Stimulated activated CD4-positive, alpha-beta T cell treated with anti-CD3 and anti-CD28 coated beads, TNF-alpha, amount 100 ng/mL, for 4 hours (primary cell): ENCODE measurements at places on chromosomes 3 and 15.

DNA sequence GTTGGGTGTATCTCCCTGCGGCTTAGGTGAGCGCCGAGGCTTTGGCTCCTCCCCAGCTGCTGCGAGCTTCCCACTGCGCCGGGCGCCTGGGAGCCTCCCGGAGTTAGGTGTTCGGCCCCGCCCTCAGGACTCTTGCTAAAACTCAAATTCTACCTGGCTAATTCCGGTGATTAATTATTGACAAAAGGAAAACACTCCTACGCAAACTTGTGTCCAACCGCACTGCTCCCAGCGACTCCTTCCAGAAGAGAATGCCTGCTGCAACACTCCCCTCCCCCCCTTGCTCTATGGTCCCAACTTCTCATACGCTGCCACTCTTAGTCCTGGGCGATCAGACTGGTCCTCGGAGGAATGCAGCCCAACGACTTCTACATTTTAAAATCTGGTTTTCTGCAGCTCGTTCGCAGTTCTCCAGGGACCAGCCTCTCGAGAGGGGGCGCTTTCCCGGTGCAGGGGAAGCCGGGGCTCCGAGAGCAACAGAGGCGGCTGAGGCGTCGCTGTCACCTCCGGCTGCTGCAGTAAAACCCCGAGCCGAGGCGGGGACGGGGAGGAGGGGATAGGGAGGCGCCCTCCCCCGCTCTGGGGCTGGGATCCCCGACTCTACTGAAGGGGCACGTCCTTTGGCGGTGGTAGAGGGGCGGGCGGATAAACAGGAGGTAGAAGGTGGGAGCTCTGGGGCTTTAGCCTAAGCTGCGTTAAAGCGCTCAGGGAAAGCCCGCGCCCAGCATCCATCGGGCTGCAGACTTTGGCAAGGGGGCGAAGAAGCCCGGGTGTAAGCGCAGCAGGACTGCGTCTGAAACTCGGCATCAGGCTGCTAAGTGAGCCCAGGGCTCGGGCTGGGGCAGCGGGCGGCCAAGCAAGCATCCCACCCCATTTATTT, at the start of gene SPTSSB:
Gene SPTSSB, minus strand, starts transcription at position 77 of the 880 bp plus-strand sequence. CDS start 25,194 bp downstream, outside the sequence.
- peak; percentile 18 for DNase-seq

GRCh38 chr15:69976366-69976994, 121.2 kb downstream of the TLE3 start:
- no peak for DNase-seq

DNA sequence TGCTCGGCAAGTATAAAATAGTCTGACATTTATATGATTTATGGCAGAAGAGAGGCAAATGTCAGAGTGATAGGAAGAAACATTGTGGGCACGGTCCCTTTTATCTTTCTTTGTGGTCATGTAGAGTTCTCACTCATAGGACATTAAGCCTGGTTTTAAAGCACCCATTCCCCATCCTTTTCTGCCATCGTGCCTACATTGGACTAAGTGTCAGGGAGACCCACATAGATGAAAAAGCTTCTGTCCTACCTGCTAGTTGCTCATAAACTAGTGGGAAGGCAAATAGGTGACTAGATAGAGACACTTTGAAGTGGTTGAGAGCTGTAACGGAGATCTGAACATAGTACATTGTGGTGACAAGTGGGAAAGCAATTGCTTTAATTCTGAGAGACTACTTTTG, 155.7 kb downstream of the B3GALNT1 start:
- no peak for DNase-seq

GRCh38 chr3:38493031-38493430, 3.1 kb upstream of the EXOG start:
- DNase-seq = no peak

DNA sequence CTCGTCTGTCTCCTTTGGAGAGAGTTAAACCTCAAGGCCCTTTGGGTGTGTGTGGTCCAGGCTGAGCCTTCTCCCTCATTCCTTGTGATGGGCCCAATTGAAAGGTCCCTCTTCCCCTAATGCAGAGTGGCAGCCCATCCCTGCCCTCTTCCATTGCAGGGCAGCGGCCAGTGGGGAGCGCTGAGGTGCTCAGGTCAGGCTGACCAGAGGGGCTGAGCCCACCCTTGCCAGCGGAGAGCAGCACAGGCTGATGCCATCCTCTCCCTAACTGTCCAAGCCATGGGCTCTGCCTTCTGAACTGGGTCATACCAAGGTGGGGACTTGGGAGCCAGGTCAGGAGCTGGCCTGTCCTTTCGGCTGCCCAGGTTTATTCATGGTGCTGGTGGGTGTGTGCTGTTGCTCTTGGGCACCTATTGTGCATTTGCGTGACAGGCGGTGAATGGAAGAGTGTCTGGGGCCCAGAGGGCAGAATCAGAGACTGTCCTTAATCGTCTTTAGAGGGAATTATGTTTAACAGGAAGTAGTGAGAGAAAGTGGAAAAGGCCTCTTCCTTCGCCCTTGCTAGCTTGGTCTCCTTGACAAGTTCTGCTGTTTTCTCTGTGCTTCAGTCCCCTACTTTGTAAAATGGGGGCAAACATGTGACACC, 96.9 kb downstream of the VGLL4 start:
- DNase-seq = no peak

DNA sequence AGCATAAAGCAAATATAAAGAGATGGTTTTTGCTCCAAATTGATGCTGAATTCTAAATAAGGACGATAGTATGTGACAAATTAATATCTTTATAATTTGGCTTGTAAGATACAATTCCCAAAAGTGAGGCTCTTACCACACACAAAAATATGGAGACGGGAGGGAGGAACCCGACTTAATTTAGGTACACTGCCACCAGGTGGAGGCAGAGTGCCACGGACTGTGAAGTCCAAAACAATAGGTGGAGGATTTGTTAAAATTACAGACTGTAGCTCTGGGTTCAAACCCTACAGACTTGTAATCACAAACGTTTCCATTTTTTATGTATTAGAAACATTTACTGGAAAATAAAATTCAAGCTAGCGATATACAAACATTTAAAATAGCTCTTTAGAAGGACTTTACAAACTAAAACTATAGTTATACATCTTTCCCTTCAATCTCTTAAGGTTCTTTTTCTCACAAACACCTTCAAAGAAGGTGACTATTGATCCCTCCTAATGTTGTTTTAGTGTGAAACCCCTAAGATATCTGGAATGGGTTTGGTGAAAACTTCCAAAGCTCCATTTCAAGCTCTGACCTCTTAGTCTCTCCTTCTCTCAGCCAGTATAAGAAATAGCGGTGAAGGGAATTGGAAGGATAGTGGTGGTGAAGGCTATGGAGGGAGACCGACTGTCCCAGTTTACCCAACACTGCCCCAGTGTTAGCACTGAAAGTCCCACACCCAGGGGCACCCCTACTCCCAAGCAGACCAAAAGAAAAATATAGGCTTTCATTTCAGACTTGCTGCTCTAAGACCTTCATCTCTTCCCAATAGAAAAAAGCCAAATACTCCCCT, 89.7 kb downstream of the AQP9 start:
- DNase-seq = peak; percentile 50

DNA sequence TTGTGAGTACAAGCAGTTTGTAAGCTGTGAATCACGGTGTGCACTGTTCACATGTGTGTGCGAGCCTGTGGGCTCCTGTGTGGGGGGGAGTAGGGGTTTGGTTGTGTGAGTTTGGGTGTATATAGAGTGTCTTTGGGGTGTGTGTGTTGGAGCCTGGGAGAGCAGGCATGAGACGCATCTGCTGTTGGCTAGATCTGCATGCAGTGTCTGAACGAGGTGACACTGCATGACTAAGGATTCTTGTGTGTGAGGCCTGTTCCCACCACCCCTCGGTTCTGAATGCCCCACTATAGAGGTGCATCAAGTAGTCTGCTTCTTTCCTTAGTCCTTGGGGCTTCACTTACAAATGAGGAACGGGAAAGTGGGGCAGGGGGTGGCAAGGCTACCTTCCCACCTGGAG, 68.4 kb downstream of the MAGEF1 start:
- no peak for DNase-seq

DNA sequence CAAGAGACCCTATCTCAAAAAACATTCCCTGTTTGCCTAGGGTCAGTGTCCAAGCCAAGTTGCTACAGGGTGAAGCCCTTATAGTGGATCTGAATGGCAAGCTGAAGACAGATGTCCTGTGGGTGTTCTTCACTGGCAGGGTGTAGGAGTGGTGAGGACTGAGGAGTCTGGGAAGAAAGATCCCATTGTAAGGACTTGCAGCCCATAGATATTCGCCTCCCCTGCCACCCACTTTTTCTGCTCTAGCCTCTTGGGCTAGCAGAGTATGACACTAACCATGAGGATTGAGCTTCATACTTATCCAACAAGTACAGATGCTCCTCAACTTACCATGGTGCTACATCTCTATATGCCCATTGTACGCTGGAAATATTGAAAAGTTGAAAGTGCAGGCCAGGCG, 13.2 kb downstream of the CYP19A1 start:
- DNase-seq = no peak

DNA sequence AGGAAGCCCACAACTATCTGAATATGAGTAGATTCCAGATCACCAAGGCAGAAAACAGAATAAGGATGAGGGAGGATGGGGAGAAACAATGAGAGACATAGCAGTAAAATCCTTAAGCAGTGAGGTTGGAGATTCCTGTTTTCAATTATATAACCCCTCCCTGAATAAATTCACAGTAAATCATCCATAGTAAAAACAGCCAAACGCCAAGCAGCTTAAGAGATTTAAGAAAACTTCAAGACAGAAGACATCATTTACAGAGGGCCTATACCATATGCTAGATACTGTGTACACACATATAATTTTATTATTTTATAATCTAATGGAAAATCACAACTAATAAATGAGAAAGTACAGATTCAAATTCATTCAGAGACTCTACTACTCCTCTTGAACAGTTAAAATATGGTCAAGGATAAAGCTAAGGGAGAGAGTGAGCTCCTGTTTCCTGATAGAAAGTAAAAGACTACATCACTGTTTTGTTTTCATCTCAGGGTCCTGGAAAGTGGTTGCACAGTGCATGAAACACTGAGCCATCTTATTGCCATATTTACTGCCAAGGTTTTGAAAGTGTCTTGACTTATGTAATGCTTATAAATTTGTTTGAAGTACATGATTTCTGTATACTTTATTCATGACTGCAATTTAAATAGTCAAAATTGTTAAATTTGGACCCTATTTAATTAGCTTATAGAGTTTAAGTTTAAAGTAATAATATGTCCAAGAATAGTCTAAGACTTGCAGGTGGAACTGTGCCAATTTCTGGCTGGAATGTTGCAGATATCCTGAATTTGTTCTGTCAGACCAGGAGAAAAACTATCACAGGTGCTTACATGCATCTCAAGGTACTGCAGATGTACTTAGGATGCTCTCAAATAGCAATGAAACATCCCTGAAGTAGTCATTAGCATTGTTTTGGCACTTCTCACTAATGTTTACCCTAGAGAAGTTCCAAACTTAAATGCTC, 141.4 kb downstream of the TBL1XR1 start:
- DNase-seq = no peak

DNA sequence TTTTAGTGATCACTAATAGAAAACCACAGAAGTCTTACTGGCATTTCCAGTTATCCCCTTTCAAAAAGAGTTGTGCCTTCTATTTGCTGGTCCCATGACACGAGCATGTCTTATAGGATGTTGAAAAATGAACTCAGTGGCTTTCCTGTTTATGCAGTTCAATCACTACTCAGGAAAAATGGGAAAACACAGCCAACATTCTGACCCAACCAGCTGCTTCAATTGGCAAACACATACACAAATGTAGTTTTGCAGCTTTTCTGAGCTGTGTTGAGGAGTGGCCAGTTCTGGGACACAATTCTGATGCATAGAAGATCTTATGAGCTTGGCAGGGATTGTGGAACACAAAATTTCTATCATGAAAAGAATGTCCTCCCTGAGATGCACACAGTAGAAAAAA, 40.3 kb downstream of the FSTL1 start:
- DNase-seq = no peak

- no peak for DNase-seq
These were observed 63.3 kb downstream of the DOCK3 start for GRCh38 chr3:50737906-50738598.

DNA sequence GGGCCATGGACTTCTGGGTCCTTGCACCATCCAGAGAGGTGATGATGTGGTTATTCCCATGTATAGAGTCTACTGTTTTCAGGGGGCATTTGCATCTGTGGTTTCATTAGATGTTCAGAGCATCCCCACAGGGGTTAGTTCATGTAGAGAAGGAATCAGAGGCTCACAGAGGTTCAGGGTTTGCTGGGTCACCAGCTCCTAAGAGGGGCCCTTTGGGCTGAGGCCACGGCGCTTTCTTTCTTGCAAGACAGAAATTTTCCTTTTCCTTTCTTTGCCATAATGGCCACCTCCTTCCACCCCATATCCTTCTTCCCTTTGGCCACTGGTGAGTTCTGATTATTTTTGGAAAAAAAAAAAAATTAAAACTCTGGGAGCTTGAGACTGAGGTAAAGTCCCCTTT, 62.3 kb downstream of the APBA2 start:
- DNase-seq = no peak

DNA sequence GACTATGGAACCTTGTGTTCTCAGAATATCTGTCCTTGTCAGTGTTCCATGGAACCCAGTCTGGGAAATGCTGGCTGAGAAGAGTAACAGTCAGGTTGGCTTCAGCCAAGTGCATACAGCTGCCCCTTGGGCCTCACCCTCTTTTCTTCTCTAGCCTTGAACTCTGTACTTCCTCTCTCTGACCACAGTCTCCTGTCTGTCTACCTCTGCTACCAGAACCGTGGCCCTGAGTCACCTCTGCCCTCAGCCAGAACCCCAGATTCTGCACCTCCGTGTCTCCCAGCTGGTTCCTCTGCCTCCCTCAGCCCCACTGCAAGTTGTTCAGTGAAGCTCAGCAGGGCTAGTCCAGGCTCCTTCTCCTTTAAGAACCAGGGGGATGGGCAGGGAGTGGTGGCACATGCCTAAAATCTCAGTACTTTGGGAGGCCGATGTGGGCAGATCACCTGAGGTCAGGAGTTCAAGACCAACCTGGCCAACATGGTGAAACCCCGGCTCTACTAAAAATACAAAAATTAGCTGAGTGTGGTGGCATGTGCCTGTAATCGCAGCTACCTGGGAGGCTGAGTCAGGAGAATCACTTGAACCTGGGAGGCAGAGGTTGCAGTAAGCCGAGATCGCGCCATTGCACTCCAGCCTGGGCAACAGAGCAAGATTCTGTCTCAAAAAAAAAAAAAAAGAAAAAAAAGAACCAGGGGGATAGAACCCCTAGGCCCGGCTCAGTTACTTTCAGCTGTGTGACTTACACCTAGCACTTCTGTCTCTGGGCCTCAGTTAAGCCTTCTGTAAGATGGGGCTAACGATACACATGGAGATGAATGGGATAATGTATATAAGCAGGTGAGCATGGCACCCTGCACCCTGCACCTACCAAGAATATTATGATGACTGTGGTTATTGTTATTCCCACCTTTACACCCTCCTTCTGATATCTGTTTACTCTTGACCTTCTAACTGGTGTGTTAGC, 24.3 kb upstream of the TATDN2 start:
- no peak for DNase-seq
